Esophagus muscularis mucosa (tissue), 4 donors: ENCODE measurements at places on chromosomes 16 and 17.
A peak's percentile ranks its signal among the peaks of the same experiment; 100 is the strongest.

- no peaks in the 10 kb centered on the region for H3K27me3 ChIP-seq
- H3K4me3 ChIP-seq = peak within 1 kb of the TSS; percentile 54
- DNase-seq = no peak
- peaks cover 28% of the 10 kb centered on the region for H3K4me1 ChIP-seq
Measured at GRCh38 chr16:75495076-75495674, at the start of gene CHST6. Gene CHST6, minus strand, starts transcription at chr16:75495441. Its CDS starts 15,613 bp downstream, at chr16:75479828.

GRCh38 chr16:47486856-47487255 is 25.7 kb downstream of the PHKB start:
- H3K27me3 ChIP-seq = no peaks in the 10 kb centered on the region
- no peak for DNase-seq
- no peak overlapping the region for H3K27ac ChIP-seq
- no peaks in the 10 kb centered on the region for H3K36me3 ChIP-seq
- H3K4me3 ChIP-seq = no peak overlapping the region

- peaks cover 3% of the 10 kb centered on the region for H3K4me1 ChIP-seq
- DNase-seq = no peak
- H3K36me3 ChIP-seq = no peaks in the 10 kb centered on the region
- H3K4me3 ChIP-seq = no peak overlapping the region
- no peaks in the 10 kb centered on the region for H3K27me3 ChIP-seq
Measured at GRCh38 chr16:56600398-56600999, 7.9 kb upstream of the MT2A start.

DNA sequence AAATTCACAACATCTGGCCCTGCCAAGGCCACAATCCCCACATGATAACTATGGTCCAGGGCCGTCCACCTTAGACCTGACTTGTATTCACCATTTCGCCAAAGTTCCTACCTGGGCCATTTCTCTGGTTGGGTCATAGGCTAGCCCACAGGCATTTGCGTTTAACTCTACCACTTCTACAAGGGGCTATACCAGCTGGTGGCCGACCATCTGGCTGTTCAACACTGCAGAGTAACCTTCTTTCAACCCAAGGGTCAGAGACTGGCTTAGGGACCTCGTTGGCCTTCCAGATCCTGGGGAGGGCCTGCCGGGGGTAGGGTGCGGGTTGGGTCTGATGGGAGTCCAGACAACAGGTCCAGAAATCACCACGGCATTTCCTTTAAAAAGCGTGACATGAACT is 242.3 kb upstream of the C16orf82 start:
- no peaks in the 10 kb centered on the region for H3K27me3 ChIP-seq
- DNase-seq = peak; percentile 79
- H3K4me3 ChIP-seq = no peak overlapping the region
- H3K36me3 ChIP-seq = no peaks in the 10 kb centered on the region
- no peaks in the 10 kb centered on the region for H3K4me1 ChIP-seq

DNA sequence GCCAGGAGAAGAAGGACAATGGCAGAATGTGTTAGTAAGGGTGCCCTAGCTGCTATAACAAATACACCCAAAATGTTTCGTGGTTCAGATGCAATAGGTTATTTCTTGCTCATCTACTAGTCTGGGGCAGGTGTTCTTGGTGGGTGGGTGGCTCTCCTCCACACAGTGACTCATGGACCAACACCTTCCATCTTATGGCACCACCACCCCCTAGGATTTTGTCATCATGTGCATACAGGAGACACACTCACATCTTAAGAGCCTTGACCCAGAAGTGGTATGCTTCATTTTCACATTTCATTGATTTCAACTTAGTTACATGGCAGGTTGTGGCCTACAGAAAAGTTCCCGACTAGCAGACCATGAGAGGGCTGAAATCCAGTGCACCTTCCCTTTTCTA is 114.7 kb downstream of the AMFR start:
- no peaks in the 10 kb centered on the region for H3K27me3 ChIP-seq
- DNase-seq = no peak
- no peaks in the 10 kb centered on the region for H3K36me3 ChIP-seq
- no peak overlapping the region for H3K4me3 ChIP-seq
- no peaks in the 10 kb centered on the region for H3K4me1 ChIP-seq

- peaks cover 24% of the 10 kb centered on the region for H3K4me1 ChIP-seq
- peaks cover 4% of the 10 kb centered on the region for H3K36me3 ChIP-seq
- H3K4me3 ChIP-seq = no peak overlapping the region
- no peak overlapping the region for H3K27ac ChIP-seq
Measured at GRCh38 chr17:57350266-57350665, 93.9 kb downstream of the MSI2 start.

- no peak overlapping the region for H3K4me3 ChIP-seq
- no peaks in the 10 kb centered on the region for H3K36me3 ChIP-seq
- DNase-seq = no peak
- H3K27me3 ChIP-seq = no peaks in the 10 kb centered on the region
- H3K27ac ChIP-seq = no peak overlapping the region
- peaks cover 10% of the 10 kb centered on the region for H3K4me1 ChIP-seq
Measured at GRCh38 chr17:64309710-64310109, 46.6 kb upstream of the TEX2 start.

GRCh38 chr17:11997972-11998233 is 628 bp upstream of the ZNF18 start:
- peaks cover 13% of the 10 kb centered on the region for H3K4me1 ChIP-seq
- H3K27me3 ChIP-seq = no peaks in the 10 kb centered on the region
- peak overlapping the region; percentile 97 for H3K4me3 ChIP-seq
- H3K27ac ChIP-seq = peak overlapping the region; percentile 94
- DNase-seq = no peak

GRCh38 chr16:17396762-17397498 is 73.8 kb downstream of the XYLT1 start:
- peak overlapping the region; percentile 77 for H3K27ac ChIP-seq
- DNase-seq = no peak
- H3K4me1 ChIP-seq = peaks cover 57% of the 10 kb centered on the region
- no peaks in the 10 kb centered on the region for H3K36me3 ChIP-seq

- H3K4me3 ChIP-seq = no peak overlapping the region
- H3K27me3 ChIP-seq = no peaks in the 10 kb centered on the region
- no peak overlapping the region for H3K27ac ChIP-seq
- DNase-seq = no peak
- peaks cover 7% of the 10 kb centered on the region for H3K4me1 ChIP-seq
- no peaks in the 10 kb centered on the region for H3K36me3 ChIP-seq
Measured at GRCh38 chr17:82666931-82667667, 18.9 kb upstream of the WDR45B start.

GRCh38 chr16:60729051-60729450 is 1307.2 kb downstream of the CDH8 start:
- no peak overlapping the region for H3K27ac ChIP-seq
- no peak overlapping the region for H3K4me3 ChIP-seq
- no peak for DNase-seq
- H3K4me1 ChIP-seq = no peaks in the 10 kb centered on the region

DNA sequence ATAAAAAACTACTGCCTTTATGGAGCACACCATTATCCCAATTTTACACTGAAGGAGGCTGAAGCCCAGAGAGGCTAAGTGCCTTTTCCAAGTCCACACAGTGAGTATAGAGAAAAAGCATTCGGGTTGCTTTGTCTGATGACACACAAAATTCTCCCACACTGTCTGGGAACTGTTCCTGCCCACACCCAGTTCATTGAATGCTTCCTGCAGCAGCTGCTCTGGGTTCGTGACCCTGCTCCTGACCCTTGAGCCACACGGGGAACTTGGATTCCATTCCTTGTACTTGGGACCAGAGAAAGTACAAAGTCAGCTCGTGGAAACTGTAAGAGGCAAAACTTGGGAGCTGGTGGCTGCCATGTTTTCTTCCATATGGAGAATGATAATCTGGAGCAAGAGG is 57.9 kb downstream of the AKAP1 start:
- no peaks in the 10 kb centered on the region for H3K27me3 ChIP-seq
- no peaks in the 10 kb centered on the region for H3K4me1 ChIP-seq
- H3K36me3 ChIP-seq = no peaks in the 10 kb centered on the region
- H3K4me3 ChIP-seq = no peak overlapping the region

GRCh38 chr16:83911290-83911689 is 12.4 kb downstream of the MLYCD start:
- no peak for DNase-seq
- no peak overlapping the region for H3K4me3 ChIP-seq
- no peak overlapping the region for H3K27ac ChIP-seq

- H3K27ac ChIP-seq = no peak overlapping the region
- H3K27me3 ChIP-seq = no peaks in the 10 kb centered on the region
- no peak for DNase-seq
- H3K36me3 ChIP-seq = peaks cover 22% of the 10 kb centered on the region
- peaks cover 5% of the 10 kb centered on the region for H3K4me1 ChIP-seq
- H3K4me3 ChIP-seq = no peak overlapping the region
Measured at GRCh38 chr16:19582050-19582831, 26.7 kb downstream of the VPS35L start.

GRCh38 chr16:58417035-58417434 is 24.8 kb downstream of the GINS3 start:
- no peak for DNase-seq
- no peaks in the 10 kb centered on the region for H3K4me1 ChIP-seq
- H3K27me3 ChIP-seq = no peaks in the 10 kb centered on the region
- H3K27ac ChIP-seq = no peak overlapping the region

GRCh38 chr17:63698886-63699637 is 863 bp downstream of the LIMD2 start:
- peaks cover 57% of the 10 kb centered on the region for H3K4me1 ChIP-seq
- peaks cover 31% of the 10 kb centered on the region for H3K36me3 ChIP-seq
- DNase-seq = no peak
- H3K27me3 ChIP-seq = peaks cover 19% of the 10 kb centered on the region

DNA sequence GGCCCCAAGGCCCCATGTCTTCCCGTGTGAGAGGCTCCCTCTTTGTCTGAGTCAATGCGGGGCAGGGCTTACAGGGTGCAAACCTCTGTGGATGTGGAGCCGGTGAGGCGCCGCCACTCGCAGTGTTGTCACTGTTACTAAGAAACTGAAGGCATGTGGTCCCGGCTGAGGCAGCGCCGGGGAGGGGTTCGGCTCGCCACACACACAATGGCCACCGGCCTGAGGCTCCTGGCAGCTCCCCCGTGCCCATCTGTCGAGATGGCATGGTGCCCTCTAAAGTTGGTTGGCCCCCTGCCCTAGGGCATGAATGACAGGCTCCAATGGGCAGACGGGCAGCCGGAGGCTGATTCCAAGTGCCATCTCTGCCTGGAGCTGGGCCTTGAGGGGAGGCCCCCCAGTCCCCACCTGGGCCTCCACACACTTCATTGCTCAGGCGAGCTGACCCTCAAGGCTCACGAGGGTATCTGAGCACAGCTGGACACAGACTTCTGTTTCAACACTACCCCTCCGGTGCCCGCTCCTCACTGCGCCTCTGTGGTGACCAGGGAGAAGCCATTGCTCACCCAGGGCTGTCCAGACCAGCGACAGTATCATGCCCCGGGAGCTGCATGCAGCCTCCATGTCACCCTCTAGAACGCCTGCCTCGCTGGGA is 137.2 kb downstream of the C16orf78 start:
- no peak overlapping the region for H3K27ac ChIP-seq
- H3K4me3 ChIP-seq = no peak overlapping the region
- no peaks in the 10 kb centered on the region for H3K4me1 ChIP-seq

GRCh38 chr16:65010125-65010524 is 111.7 kb downstream of the CDH11 start:
- H3K36me3 ChIP-seq = no peaks in the 10 kb centered on the region
- H3K4me3 ChIP-seq = no peak overlapping the region
- H3K27ac ChIP-seq = no peak overlapping the region
- H3K27me3 ChIP-seq = no peaks in the 10 kb centered on the region
- no peak for DNase-seq

- no peaks in the 10 kb centered on the region for H3K36me3 ChIP-seq
- no peak overlapping the region for H3K27ac ChIP-seq
- H3K4me1 ChIP-seq = peaks cover 5% of the 10 kb centered on the region
- H3K4me3 ChIP-seq = no peak overlapping the region
- no peak for DNase-seq
- no peaks in the 10 kb centered on the region for H3K27me3 ChIP-seq
Measured at GRCh38 chr17:80693511-80693910, 148.9 kb downstream of the RPTOR start.

GRCh38 chr17:59296190-59296589 is 35.3 kb upstream of the YPEL2 start:
- no peaks in the 10 kb centered on the region for H3K36me3 ChIP-seq
- no peak overlapping the region for H3K4me3 ChIP-seq
- no peak overlapping the region for H3K27ac ChIP-seq
- no peaks in the 10 kb centered on the region for H3K4me1 ChIP-seq
- no peak for DNase-seq

DNA sequence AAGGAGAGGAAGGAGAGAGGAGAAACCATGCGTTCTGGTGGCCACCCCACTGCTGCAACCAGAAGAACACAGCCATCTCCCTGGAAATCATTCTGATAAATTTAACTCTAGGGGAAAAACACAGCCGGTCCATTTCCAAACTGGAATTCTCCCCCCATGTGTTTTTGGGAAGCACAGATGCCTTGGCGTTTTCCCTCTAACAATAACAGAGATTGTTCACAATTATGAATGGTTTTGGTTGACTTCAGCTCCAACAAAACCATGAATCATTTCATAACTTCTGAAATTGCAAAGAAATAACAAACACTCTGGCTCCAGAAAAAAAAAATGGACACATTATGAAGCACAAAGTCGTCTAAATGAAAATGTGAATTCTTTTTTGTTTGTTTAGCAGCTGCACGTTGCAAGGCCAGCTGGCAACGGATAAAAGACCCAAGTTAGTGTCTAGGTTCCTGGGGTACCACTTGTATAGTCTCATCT is 46.2 kb downstream of the GNAO1 start:
- H3K4me1 ChIP-seq = peaks cover 9% of the 10 kb centered on the region
- no peak overlapping the region for H3K27ac ChIP-seq
- H3K4me3 ChIP-seq = no peak overlapping the region
- H3K36me3 ChIP-seq = no peaks in the 10 kb centered on the region
- peaks cover 5% of the 10 kb centered on the region for H3K27me3 ChIP-seq

DNA sequence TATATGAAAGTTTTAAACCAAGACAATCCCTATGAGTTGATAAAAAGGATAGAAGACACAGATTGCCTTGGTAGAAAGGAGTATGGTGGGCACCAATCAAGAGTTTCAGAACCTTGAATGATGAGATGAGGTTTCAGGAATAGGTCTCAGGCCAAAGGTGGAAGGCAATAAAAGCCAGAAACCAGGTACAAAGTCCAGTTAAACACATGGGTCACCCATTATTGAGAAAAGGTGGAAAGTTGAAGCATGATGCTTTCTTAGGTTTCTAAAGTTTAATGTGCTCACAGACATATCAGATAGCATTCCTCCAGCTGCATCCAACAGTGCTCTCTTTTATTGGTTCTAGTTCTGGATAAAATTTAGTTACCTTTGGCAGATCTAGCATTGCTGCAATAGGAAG is 950.8 kb upstream of the SOX9 start:
- H3K27ac ChIP-seq = no peak overlapping the region
- DNase-seq = no peak
- no peaks in the 10 kb centered on the region for H3K4me1 ChIP-seq
- H3K4me3 ChIP-seq = no peak overlapping the region
- no peaks in the 10 kb centered on the region for H3K27me3 ChIP-seq

GRCh38 chr16:3575491-3575890 is 1.7 kb downstream of the NLRC3 start:
- H3K27me3 ChIP-seq = peaks cover 17% of the 10 kb centered on the region
- no peak for DNase-seq
- H3K4me3 ChIP-seq = no peak overlapping the region
- H3K27ac ChIP-seq = no peak overlapping the region
